Right cardiac atrium (tissue), 5 donors: ENCODE measurements at places on chromosomes 7 and 10. TPM values are rescaled to one million over a fixed set of nuclear protein-coding genes. Genes with fewer than 3 reads are reported as not detected.

- DNase-seq = no peak
These were observed 9.6 kb downstream of the ZKSCAN5 start for GRCh38 chr7:99514050-99514449.

DNA sequence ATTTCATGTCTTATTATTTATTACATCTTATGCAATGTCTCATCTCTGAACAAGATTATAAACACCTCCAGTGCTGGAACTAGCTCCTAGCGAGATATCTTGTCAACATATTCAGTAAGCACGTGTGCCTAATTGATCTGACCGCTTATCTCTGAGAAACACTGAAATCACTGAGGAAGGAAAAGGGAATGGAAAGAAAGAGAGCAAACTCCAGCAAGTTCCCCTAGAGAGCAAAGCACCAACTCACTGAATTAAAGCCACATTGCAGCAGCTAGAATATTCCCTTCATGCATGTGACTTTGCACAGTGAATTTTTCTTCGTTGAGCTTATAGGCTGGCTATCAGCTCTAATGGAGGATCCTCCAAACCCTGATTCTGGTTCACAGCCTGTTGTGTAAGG, 177.1 kb upstream of the FRMD4A start:
- no peak for DNase-seq

DNA sequence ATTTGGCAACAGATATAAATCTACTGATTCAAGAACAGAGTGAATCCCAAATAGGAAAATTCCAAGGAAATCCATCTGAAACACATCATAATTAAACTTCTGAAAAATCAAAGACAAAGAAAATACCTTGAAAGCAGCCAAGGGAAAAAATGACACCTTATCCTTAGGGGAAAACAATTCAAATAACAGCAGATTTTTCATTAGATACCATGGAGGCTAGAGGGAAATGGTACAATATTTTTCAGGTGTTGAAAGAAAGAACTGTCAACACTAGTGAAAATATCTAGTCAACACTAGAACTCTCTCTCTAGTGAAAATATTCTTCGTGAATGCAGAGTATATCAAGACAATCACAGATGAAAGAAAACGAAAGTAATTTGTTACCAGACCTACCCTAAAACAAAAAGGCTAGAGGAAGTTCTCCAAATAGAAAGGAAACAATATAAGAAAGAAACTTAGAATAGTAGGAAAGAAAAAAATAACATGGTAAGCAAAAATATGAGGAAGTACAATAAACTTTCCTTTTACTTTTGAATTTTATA, 5.7 kb upstream of the FAM241B start:
- DNase-seq = no peak

DNA sequence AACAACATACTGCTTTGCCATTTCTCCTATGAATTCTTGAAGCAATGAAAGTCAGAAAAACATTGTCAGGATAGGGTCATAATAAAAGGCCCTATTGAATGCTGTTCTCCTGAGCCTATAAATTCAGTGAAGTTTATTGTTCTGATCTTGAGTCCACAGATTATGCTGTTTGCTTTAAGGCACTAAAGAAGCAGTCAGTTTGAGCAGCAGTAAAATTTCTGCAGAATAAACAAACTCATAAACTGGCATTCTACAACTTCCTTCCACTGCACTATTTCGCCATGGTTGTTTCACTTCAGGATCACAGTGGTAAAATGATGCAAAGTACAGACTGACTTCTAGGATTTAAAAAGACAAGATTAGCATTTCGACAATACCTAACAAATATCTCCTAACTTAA, 503.2 kb downstream of the SH2D4B start:
- no peak for DNase-seq

DNA sequence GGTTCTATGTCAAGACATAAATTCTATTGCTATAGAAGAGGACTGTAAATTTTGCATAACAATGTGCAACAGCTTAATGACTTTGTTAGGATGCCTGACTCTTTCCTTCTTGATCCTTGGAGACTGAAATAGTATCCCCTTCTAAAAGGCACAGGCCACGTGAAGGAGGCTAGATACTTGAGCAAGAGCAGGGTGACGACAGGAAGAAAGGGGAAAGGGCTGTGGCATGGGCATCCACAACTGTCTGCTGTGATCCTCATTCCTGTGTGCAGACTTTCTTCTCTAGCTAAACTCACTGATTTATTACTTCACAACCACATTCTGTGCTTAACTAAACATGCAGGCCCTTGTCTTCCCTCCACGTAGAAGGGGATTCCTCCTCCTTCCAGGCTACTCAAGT, 1111.8 kb upstream of the C7orf33 start:
- DNase-seq = no peak

DNA sequence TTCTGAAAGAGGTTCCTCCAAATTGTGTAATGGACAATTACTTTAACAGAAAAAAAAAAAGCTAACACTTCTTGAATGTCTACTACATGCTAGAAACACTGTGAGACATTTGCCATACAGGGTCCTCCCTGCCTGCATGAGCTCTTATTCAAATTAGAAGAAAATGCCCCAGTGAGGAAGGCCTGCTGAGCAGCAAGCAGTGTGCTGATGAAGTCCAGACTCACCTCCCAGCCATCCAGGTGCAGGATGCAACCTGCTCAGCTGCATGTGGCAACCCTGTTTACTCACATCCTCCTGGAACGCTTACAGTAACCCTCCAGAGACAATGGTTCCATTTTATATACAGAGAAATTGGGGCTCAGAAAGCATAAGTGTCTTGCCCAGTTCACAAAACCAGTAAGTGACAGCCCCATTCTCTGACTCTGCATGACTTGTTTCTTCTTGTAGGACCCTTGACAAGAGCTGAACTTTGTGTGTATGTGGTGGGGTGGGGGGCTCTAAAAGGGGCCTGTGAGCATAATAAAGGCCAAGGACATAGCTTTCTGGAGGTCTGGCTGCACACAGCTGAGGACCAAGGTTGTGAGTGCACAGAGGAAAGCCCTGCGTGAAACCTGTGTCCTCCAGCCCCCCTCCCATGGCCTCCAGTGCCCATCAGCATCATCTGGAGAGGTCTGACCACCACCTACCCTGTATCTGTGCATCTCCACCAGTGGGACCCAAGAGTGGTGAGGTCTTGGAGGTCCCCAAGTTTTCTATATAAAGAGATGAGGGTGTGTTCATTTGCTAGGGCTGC, 387.8 kb downstream of the GRID1 start:
- no peak for DNase-seq

- DNase-seq = no peak
These were observed 35.1 kb upstream of the C10orf67 start for GRCh38 chr10:23379686-23380085.

DNA sequence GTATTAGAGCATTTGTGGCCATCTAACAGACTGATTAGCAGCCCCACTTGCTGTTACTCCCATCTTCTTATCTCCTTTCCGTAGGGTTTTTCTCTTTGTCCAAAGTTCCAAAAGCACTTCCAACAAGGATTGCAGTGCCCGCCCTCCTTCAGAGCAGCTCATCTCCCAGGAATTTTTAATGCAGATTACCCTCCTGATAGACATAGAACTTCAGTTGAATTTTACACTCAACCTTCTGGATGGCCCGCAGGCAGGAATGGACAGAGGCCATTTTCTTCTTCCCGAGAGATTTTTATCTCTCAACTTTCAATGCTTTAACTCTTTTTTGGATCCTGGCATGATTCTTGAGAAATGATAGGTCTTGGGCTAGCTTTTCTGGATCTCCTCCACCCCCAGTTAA, 23.3 kb downstream of the PRKG1 start:
- DNase-seq = no peak

DNA sequence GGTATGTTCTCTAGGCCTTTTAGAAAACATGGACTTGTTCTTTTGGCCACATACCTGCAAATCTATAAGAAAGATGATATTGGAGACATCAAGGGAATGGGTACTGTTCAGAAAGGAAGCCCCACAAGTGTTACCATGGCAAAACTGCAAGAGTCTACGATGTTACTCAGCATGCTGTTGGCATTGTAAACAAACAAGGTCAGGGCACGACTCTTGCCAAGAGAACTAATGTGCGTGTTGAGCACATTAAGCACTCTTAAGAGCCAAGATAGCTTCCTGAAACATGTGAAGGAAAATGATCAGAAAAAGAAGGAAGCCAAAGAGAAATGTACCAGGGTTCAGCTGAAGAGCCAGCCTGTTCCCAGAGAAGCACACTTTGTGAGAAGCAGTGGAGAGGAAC, 37.1 kb downstream of the SDK1 start:
- DNase-seq = no peak

GRCh38 chr7:155438777-155439176, 19.2 kb upstream of the EN2 start:
- no peak for DNase-seq

DNA sequence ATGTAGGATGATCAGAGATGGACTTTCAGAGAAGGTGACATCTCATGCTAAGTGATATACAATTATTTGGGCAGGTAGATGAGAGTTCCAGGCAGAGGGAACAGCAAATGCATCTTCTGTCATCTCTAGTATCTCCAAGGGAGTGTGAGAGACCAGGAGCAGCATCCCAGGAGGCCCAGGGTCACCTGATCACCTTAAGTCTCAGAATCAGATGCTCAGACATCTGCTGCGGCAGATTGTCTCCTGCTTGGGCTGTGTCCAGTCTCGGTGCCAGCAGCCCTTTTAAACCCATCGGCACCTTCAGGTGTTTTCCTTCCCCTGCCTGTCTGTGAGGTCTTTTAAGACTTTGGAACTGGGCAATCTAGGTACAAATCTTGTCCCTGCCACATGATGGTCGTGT, 690.6 kb downstream of the LRMDA start:
- no peak for DNase-seq

- DNase-seq = no peak
These were observed 54.2 kb downstream of the TBATA start for GRCh38 chr10:70730955-70731354.

Gene NFKB2
- 18.2 TPM for total RNA-seq

- no peak for DNase-seq
These were observed 2.6 kb upstream of the CYP26A1 start for GRCh38 chr10:93071177-93071472.

DNA sequence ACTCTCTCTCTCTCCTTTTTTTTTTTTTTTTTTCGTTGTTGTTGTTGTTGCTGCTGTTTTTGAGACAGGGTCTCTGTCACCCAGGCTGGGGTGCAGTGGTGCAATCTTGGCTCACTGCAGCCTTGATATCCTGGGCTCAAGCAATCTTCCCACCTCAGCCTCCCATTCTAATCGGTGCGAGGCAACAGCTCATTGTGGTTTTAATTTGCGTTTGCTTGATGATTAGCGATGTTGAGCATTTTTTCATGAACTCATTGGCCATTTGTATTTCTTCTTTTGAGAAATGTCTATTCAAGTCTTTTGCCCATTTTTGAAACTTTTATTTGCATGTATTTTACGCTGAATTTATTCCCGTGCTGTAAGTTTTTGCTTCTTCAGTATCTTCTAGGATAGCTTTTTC, 13.3 kb upstream of the ZC3HAV1L start:
- DNase-seq = no peak

DNA sequence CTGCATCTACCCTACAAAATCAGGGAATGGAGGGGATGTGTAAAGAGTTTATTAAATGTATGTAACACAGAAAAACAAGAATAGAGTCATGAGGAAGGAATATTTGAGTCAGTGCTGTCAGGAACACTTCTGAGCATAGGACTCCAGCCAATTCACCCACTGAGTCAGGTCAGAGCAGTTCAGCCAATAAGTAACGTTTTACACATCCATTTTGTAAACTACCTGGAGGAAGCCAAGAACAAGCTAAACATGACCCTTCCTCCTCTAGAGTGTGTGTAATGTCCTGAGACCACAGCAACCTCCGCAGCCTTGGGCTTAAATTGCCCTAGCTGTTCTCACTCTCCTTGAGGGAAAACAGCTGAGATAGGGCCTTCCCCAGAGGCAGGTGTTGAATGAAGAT, 691.5 kb upstream of the LRRN3 start:
- DNase-seq = no peak

GRCh38 chr10:59713196-59713821, 3.7 kb upstream of the SLC16A9 start:
- no peak for DNase-seq

GRCh38 chr10:5906651-5907050, 16.6 kb downstream of the FBH1 start:
- DNase-seq = no peak

Gene HOXA9
- not detected for total RNA-seq

DNA sequence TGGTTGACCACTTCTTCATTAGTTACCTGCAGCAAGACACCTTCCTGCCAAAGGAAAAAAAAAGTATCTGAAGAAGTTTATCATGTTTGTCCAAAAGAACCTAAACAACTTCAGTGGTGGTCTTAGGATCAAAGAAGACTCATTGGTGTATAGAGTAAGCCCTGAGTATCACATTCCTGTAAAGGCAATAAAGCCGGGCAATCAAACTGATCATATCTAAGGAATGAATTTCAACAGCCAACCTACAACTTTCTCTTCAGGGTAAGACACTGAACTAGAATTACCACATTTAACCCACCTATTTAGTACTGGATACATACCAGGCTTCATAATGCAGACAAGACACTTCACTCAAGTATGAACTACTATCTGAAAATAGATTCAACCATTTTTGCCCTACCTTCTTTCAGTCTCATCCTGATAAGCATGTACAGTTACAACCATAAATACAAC, 10.1 kb downstream of the HNRNPA2B1 start:
- DNase-seq = no peak

DNA sequence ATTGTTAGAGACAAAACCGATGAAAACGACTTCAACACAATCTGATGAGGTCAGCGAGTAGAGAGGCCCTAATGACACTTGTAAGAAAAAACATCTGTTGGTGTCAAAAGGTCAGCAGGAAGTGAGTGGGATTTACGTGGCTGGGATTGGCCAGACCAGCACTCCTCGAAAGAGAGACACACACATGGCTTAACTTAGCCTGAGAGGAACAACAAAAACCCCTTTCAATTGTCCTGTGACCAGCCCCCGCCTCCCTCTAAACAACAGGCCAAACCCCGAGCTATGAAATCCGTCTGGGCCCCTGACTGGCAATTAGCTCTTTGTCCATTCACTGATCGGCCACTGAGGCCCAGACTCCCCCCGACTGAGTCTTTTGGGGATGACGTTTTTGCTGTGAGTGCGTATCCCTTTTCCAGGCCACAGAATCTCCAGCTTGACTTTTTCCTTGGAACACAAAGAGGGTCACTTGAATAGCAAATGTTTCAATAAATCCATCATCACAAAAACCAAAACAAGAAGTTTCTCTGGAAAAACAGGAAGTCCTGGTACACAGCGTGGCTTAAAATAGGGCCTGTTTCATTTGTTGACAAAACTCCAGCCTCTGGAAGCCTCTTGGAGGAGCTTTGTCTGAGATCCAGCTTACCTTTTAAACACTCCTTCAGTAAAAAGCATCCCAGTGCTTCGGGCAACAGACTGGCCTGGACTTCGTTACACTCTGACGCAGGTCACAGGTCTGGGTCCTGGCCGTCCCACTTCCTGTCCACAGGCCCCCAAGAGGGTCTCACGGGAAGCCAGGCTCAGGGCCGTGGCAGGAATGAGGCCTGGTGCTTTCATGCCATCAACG, 103.0 kb downstream of the CTBP2 start:
- DNase-seq = peak; percentile 79

Gene FGL2
- 28.0 TPM for total RNA-seq
